ENCODE measurements at places on chromosomes 2 and 18. TPM values are rescaled to one million over a fixed set of nuclear protein-coding genes. Genes with fewer than 3 reads are reported as not detected.

COL5A2 gene
- total RNA-seq: 1,671 TPM

CAMKMT gene
- 8.6 TPM for total RNA-seq

IL37 gene
- total RNA-seq: not detected

STAT4 gene
- 2.8 TPM for total RNA-seq

DNAJC5G gene
- not detected for total RNA-seq

SPC25 gene
- total RNA-seq: 3.6 TPM

TOGARAM2 gene
- 0.09 TPM for total RNA-seq

RAX gene
- total RNA-seq: not detected

SH3RF3 gene
- total RNA-seq: 3.4 TPM

PARD3B gene
- 13.0 TPM for total RNA-seq

SCLY gene
- total RNA-seq: 16.9 TPM

LYG2 gene
- total RNA-seq: not detected

RSAD2 gene
- total RNA-seq: 0.30 TPM

CRACDL gene
- not detected for total RNA-seq

LYPD6 gene
- 7.8 TPM for total RNA-seq

KCNG3 gene
- total RNA-seq: not detected

INPP5D gene
- 2.4 TPM for total RNA-seq

NCKAP5 gene
- 9.2 TPM for total RNA-seq

DTNA gene
- total RNA-seq: 6.8 TPM

DPYSL5 gene
- total RNA-seq: not detected

PAX8 gene
- total RNA-seq: 0.65 TPM

RRM2 gene
- total RNA-seq: 7.1 TPM

SLC9A4 gene
- total RNA-seq: not detected

LYG1 gene
- total RNA-seq: 0.14 TPM

NGEF gene
- 3.4 TPM for total RNA-seq

IL36RN gene
- not detected for total RNA-seq

MERTK gene
- total RNA-seq: 0.46 TPM

OSR1 gene
- total RNA-seq: 1.2 TPM

CDH20 gene
- total RNA-seq: 0.05 TPM

CYTIP gene
- total RNA-seq: not detected

HYCC2 gene
- 14.7 TPM for total RNA-seq

CPO gene
- not detected for total RNA-seq

ACP1 gene
- total RNA-seq: 112 TPM

KCNF1 gene
- total RNA-seq: not detected

LTBP1 gene
- 406 TPM for total RNA-seq

C2orf92 gene
- total RNA-seq: 3.1 TPM

AGFG1 gene
- 33.9 TPM for total RNA-seq

SLC25A12 gene
- total RNA-seq: 28.6 TPM

SPDYA gene
- 0.89 TPM for total RNA-seq

RTP5 gene
- total RNA-seq: not detected

FAM237A gene
- not detected for total RNA-seq

FAM136A gene
- 29.2 TPM for total RNA-seq

DBI gene
- total RNA-seq: 80.2 TPM

HOXD12 gene
- not detected for total RNA-seq

TNFAIP6 gene
- total RNA-seq: 41.6 TPM

SSB gene
- total RNA-seq: 92.3 TPM

PROC gene
- total RNA-seq: not detected

FBXO48 gene
- total RNA-seq: 0.37 TPM

SERPINB4 gene
- total RNA-seq: 0.09 TPM

COL4A4 gene
- 0.28 TPM for total RNA-seq

CASP10 gene
- total RNA-seq: 4.5 TPM

SIX3 gene
- not detected for total RNA-seq

IL36B gene
- not detected for total RNA-seq

PDCD1 gene
- total RNA-seq: not detected

CD28 gene
- total RNA-seq: under 0.01 TPM

All from smooth muscle cell of the umbilical artery (primary cell).